ENCODE measurements at places on chromosomes 4 and X. TPM values are rescaled to one million over a fixed set of nuclear protein-coding genes. Genes with fewer than 3 reads are reported as not detected.

Gene AMELX
- total RNA-seq, result not detected

Gene SSX2B
- not detected for total RNA-seq

Gene MAGEH1
- 7.9 TPM for total RNA-seq

Gene IL3RA
- total RNA-seq, result not detected

Gene GPC4
- total RNA-seq, result 0.29 TPM

Gene ARHGEF38
- total RNA-seq, result not detected

Gene C4orf51
- total RNA-seq, result not detected

Gene HTN3
- 0.80 TPM for total RNA-seq

Gene FOXR2
- 16.4 TPM for total RNA-seq

Gene NLRP2B
- total RNA-seq, result not detected

Gene CTPS2
- 6.1 TPM for total RNA-seq

DNA sequence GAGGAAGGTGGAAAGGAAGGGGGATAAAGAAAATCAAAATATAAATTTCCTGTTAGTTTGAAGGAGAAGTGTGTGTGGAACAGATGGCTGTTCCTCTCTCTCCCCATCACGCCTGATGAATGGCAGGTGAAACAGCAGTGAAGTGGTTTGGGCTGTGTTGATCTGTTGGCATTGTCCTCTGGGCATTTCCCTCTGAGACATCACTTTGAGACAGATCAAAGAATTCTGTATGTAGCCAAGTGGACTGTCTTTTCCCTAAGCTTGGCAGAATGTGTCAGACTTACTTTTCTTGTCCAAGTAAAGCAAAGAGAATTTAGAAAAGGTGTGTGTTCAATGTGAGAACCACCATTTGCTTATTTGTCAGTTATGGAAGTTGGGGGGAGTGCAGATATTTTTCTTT is 47.5 kb downstream of the SEPTIN11 start:
- DNase-seq, result no peak

GRCh38 chrX:149060921-149061320 is 444.2 kb downstream of the IDS start:
- peak; percentile 62 for DNase-seq

DNA sequence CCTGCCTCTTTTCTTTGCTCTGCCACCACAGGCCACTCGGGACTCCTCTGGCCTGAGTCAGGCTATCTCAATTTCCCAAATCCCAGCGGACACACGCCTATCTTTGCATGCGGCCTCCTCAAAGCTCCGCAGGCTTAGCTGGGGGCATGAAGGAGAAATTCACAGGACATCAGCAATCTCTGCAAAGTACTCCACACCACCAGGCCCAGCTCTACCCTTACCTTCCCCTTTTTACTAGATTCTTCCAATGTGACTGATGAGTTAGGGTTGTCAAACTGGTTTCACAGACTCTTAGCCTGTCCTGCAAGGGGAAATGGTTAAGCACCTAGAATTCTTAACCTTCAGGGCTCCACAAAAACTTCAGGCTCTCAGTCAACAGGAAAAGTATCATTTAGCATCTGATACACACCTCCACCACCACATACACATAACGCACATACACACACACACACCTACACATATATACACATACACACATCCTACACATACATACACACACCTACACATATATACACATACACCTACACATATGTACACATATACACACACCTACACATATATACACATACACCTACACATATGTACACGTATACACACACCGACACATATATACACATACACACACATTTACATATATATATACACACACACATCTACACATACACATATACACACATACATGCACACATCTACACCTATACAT is 349.1 kb downstream of the ANK2 start:
- DNase-seq, result no peak

GRCh38 chr4:185591679-185592141 is 56.4 kb upstream of the PDLIM3 start:
- no peak for DNase-seq

- no peak for DNase-seq
Observed at GRCh38 chrX:39472161-39472560, 625.6 kb downstream of the BCOR start.

DNA sequence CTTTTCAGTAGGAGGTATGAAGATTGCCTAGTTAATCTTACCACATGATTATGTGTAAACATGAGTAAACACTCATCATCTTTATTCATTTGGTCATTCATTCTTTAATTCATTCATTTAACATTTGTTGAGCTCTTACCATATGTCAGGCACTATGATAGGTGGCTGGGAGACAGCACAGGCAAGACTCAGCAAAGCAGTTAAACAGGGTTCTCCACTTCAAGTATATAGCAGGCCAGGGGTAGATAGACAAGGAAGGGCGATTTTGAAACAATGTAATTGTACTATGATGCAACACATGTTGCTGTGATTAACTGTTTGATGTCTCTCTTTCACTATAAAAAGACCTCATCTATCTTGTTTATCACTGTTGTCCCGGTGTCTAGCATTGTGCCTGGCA is 84.3 kb upstream of the GPR101 start:
- no peak for DNase-seq

- DNase-seq, result no peak
Observed at GRCh38 chr4:156953001-156953400, 18.6 kb downstream of the PDGFC start.

- DNase-seq, result peak; percentile 64
Observed at GRCh38 chr4:47551682-47552081, 66.6 kb downstream of the ATP10D start.

DNA sequence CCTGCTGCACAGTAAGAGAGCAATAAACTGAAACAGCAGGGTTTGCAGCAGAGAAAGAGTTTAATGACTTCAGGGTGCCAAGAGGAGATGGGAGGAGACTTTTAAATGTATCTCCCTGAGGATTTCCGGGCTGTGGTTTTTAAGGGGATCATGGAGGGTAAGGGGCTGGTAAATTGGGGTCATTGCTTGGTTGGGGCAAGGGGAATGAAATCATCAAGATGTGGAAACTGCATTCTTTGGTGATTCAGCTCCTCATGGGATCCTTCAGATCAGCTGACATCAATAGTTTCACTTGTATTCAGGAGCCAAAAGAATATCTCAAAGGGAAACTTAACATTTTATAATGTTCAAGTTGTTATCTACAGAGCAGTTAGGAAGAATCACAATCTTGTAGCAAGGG is 174.3 kb upstream of the ANXA10 start:
- DNase-seq, result peak; percentile 47

DNA sequence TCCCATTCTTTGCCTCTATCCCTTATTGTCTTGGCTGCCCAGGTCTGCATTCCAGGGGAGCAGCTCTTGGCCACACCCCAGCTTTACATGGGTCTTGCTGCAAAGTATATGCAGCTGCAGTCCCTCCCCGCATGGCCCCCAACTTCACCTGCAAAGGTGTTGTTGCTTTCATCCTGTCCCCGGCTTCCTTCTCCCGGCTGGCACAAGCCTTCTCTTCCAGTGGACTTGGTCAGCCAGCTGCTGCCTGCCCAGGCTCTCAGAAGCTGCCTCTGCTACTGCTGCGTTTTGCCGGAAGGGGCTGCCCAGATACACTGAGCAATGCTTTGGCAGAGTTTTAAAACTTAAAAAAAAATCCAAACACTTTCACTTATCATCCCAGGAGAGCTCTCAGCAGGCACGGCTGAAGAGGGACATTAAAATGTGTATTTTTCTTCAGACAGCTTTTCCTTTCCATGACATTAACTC is 121.2 kb upstream of the PDLIM3 start:
- DNase-seq, result no peak

- DNase-seq, result no peak
Observed at GRCh38 chrX:136147315-136147901, at the start of gene FHL1. FHL1 (plus strand) TSS chrX:136147533.

DNA sequence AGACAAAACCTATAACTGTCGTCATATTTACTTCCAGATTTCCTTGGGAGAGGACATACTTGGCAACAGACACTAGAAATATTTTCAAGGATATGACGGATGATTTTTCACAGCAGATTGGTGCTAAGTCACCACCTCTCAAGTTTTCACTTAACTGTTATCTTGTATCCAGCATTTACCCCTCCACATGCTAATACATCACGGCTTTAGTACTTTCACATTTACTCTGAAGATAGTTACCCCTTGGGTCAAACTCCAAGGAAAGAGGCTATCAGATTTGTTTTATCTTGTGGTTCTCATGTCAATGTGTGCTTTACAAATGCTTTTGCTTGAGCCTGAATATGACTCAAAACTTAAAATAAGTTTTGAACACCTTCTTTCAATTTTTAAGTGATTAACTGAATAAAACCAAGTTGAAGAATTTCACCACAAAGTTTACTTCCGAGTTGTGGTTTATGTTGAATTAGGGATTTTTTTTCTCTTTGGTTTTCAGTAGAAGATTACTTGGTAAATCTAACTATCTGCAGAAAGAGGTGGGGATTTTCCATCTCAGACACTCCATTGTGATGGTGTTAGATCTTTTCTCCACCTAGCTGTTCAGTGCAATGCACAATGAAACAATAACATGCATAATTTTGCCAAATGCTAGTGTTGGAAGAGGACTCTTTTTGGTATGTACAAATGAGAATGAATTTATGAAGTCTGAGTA is 75.4 kb upstream of the FAT1 start:
- DNase-seq, result no peak

GRCh38 chr4:109879636-109880314 is 31.9 kb downstream of the LRIT3 start:
- no peak for DNase-seq
